Posterior cingulate gyrus (tissue), 11 donors: ENCODE measurements at places on chromosomes 3 and 15.

- no peak for DNase-seq
Observed at GRCh38 chr3:74592359-74592758, 22.1 kb downstream of the CNTN3 start.

DNA sequence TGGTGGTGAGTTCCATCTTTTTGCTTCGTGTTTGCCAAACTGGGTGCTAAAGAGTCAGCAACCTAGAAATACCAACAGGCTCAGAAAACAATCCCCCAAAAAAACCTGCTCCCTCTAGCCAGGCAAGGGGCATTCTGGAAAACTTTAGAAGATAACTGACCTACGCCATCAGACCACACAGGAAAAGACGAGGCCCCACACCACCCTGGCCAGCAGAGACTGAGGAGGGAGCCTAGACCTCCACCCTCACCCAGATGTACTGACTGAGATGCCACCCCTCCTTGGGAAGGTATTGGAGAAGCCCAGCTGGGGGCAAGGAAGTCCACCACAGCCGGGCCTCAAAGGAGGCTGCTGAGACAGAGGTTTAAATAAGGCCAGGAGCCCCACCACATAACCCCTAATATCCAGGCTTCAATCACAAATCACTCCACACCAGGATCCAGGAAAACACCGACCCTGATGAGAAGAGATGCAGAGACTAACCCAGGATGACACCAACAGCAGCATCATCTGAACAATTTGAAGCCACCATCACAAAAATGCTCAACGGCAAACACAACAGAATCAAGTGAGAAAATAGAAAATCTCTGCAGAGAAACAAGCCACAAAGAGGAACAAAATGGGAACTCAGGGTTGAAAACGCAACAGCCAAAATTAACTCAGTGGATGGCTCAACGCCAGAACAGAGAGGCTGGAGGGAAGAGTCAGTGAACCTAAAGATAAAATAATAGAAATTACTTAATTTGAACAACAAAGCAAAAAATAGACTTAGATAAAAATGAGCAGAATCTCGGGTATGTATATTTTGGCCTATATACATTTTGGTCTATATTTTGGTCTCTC, 61.0 kb downstream of the TPRA1 start:
- DNase-seq, result no peak

GRCh38 chr3:81470524-81471278, 290.7 kb downstream of the GBE1 start:
- DNase-seq, result no peak

- DNase-seq, result no peak
Observed at GRCh38 chr3:72310419-72311380, 525.8 kb upstream of the PROK2 start.

- no peak for DNase-seq
Observed at GRCh38 chr3:140238646-140239314, 303.8 kb downstream of the CLSTN2 start.

GRCh38 chr3:106251160-106251892, 382.5 kb upstream of the CBLB start:
- no peak for DNase-seq

DNA sequence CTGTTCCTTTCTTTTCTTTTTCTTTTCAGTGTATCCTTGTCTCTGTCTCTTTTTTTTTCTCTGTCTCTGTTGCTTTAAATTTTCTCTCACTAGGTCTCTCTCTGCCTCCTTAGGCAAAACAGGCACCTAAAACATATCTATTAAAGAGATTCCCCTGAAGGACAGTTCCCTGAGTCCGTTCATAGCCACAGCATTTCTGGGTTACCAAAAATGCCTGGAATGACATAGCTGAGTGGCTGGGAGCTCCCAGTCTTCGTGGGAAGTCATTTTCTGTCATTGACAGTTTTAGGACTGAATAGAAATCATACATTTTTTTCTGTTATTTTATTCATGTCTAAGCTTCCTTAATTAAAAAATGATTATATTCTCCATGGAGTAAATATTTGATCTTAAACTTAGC, 323.8 kb upstream of the AZI2 start:
- DNase-seq, result no peak

DNA sequence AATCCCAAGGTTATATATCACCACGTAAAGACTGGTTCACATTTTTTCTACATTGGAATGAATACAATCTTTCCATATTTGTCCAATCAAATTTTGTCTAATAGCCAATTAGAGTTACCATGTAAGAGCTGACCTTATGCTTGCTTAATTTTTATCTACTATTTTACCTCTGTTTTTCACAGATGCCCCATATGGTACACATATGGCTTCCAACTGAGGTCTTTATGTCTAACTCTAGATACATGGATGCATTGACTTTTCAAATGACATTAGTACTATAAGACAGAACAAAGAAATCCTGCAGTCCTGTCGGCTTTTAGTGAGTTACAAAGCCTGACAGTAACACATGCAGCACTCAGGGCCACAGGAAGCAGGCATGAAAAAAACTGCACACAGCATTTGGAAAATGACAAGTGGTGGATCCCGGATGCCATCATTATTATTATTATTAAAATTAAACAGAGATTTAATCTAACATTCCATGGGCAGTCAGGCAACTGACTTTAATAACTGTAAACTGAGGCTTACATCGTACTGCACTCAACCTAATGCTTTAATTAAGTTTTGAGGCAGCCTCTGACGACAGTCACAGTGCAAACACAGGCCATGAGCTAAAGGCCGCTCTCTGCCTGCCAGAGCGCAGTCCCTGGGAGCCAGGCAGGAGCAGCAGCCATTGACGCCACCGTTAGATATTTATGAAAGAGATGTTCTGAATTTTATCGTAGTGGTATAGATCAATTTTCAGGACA, 113.9 kb upstream of the TMCO5A start:
- DNase-seq, result no peak

DNA sequence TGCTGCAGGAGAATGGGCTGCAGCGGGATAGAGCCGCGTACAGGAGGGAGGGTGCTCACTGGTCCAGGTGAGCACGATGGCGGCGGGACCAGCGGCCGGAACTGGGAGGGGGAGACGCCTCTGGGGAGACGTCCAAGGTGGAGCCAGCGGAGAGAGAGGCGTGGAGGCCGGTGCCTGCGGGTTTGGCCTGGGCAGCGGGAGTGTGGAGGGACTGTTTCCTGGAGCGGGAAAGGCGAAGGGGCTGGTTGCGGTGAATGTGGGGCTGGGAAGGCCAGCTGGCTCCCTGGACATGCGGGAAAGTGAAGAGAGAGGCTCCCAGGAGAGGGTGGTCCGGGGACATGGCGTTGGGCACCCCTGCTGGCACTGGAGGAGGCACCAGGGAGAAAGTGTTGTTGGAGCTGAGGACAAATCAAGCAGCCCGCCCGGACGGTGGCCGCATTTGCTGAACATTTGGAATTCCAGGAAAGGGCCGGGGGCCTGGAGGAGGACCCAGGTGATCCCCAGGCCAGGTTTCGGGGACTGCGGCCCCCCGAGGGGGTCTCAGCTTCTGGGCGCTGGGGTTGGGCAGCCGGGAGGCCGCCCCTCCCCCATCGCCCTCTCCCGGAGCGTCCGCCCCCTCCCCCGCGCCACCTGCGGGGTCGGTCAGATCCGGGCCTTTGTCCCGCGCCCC, 34.3 kb downstream of the DNAJB8 start:
- no peak for DNase-seq

GRCh38 chr3:115384381-115384780, 237.3 kb upstream of the ZBTB20 start:
- DNase-seq, result no peak

GRCh38 chr3:79917561-79917960, 149.8 kb upstream of the ROBO1 start:
- DNase-seq, result no peak

GRCh38 chr15:83610901-83611685, 42.8 kb upstream of the ADAMTSL3 start:
- DNase-seq, result no peak

GRCh38 chr15:96535148-96535547, 204.6 kb downstream of the NR2F2 start:
- no peak for DNase-seq
